ENCODE measurements at places on chromosomes 1 and 21.
A peak's percentile ranks its signal among the peaks of the same experiment; 100 is the strongest.

DNA sequence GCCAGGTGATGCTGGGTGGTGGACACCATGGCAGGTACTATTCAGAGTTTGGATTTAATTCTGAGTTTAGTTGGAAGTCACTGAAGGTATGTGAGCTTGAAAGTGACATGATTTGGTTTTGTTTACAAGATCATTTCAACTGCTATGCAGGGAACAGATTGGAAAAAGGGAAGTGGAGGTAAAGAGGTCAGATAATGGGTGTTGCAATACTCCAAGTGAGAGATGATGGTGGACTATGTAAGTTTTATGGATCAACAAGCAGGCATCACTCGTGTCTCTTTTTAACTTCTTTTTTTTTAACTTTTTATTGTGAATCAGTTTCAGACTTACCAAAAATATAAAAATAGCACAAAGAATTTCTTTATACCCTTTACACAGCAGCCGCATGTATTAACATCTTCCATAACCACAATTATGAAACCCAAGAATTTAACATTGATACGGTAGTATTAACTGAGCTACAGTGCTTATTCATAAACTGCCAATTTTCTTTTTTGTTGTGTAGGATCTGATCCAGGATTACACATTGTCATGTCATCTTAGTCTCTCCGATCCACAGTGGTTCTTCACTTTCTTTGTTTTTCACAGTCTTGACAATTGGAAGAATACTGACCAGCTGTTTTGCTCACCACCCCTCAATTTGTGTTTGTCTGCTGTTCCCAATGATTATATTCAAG lies 24.9 kb upstream of the NHLH2 start:
- DNase-seq, result no peak

DNA sequence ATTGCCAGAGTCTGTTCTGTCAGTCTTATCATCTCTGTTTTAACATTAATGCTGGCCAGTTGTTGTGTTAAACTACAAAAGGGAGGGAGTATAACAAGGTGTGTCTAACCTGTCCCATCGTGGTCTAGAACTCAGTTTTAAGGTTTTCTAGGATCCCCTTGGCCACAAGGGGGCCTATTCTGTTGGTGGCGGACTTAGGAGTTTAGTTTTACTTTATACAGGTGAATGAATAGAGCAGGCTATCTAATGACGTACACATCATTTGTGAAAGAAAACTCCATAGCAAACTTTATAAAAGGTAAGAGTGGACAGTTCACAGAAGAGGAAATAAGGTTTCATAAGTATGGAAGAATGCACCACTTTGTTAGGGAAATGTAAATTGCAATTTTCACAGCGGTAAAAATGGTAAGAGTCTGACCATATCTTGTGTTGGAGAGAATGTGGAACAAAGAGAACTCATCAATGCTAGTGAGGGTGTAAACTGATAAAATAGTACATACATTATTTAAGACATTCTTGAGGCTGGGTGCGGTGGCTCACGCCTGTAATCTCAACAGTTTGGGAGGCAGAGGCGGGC lies 2.5 kb upstream of the ATF6 start:
- peak; percentile 8 for DNase-seq

DNA sequence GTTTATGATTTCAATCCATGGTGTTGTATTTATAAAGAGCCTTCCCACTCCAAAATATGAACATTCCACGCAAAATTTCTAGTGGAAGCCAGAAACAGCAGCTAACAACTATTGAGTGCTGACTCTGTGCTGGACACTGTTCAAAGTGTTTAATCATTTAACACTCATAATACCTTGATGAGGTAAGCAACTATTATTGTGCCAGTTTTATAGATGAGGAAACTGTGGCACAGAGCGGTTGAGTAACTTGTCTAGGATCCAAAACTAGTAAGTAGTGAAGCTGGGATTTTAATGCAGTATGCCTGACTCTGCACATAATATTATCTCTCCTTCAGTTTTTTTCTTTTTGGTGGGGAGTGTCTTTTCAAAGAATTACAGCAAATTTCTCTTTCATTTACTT lies 228.3 kb downstream of the SLC35F3 start:
- DNase-seq, result no peak

DNA sequence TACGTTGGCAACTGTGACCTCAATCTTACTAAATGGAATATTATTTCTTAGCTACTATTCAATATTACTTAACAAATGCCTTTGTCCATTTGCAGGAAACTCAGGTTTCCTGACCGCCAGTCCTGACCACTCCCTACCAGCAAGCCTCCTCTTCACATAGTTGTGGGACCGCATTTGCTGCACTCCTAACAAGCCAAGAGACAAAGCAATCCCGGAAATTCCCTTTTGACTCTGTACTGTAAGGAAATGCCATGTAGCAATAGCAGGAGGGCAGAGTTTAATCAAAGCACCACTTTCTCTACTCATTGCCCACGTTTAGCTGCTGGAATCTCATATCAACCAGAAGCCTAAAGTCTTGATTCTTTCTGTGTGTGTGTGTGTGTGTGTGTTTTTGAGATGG lies 28.1 kb upstream of the ACBD6 start:
- DNase-seq, result no peak

DNA sequence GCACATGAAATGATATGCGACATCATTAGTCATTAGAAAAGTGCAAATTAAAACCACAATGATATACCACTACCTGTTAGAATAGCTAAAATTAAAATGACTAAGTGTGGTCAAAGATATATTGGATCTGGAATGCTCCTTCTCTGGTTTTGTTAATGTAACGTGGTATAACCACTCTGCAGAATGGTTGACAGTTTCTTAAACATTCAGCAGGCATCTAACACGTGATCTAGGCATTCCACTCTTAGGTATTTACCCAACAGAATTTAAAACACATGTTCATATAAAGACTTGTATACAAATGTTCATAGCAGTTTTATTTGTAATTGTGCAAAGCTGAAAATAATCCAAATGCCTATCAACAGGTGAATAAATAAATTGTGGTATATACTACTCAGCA lies 165.0 kb upstream of the PLXNA2 start:
- DNase-seq, result no peak

DNA sequence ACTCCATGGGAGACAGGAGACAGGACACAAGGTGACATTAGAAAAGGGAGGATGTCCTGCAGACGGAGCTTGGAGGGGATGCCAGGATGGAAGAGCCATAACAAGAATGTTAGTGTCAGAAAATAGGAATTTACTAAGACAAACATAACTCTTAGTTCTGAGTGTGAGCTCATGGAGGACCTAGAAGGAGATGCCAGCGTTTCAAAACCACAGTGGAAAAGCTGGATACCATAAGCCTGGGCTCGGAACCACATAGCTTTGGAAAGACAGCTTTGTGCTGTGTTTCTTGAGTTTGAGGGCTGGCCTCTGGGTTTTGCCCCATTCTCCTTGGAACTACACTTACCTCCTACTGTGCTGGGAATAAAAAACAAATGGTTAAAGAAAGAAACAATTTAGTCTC lies 128.4 kb downstream of the S1PR1 start:
- no peak for DNase-seq

- DNase-seq, result no peak
Observed at GRCh38 chr1:119046429-119046784, 58.3 kb upstream of the TBX15 start.

- DNase-seq, result no peak
Observed at GRCh38 chr1:1198423-1199140, 7.8 kb downstream of the TNFRSF18 start.

GRCh38 chr1:163697137-163697536 lies 375.4 kb downstream of the NUF2 start:
- no peak for DNase-seq
